HFF-Myc (cell line): ENCODE measurements at places on chromosomes 6 and 20.

DNA sequence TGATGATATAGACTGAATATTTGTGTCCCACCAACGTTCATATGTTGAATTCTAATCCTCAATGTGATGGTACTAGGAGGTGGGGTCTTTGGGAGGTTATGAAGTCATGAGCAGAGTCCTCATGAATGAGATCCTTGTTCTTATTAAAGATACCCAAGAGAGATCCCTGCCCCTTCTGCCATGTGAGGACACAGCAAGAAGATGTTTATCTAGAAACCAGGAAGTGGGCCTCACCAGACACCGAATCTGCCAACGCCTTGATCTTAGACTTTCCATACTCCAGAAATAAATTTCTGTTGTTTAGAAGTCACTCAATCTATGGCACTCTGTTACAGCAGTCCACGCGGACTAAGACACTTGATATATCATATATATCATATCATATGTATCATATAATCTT, 67.7 kb upstream of the GCM1 start:
- DNase-seq: no peak

DNA sequence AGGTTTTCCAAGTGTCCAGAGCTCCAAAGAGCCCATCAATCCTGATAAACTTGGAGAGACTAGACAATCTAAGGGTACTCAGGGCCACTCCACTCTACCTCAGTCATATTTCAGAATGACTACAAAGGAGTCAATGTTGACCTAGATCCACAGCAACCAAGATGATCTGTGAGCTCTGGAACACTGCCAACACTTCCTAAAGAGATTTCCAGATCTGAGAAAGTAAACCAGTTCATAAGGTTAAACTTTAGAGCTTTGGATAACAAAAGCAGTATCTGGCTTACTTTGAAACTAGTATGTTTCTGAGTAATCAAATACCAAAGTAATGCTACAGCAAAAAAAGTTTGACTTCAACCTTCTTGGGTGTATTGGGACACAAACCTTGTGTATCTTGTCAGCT, 122.7 kb downstream of the BTBD9 start:
- no peak for DNase-seq

DNA sequence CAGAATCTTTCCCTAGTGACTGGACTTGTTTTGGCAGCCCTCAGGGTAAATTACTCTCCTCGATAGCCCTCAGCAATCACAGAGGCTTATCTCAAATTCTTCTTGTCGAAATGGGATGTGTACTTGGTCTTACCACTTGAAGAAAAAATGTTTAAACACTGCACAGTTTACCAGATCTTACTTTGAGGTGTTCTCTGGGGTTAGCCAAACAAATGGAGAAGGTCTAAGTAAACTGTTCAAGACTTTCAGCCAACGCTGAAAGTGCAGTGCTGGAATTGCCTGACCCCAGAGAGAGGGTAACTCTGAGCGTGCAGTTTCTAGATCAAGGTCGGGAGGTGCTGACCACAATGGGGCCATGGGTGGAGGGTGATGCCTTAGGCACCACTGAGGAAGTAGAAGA, 39.2 kb downstream of the MYLIP start:
- DNase-seq: no peak

DNA sequence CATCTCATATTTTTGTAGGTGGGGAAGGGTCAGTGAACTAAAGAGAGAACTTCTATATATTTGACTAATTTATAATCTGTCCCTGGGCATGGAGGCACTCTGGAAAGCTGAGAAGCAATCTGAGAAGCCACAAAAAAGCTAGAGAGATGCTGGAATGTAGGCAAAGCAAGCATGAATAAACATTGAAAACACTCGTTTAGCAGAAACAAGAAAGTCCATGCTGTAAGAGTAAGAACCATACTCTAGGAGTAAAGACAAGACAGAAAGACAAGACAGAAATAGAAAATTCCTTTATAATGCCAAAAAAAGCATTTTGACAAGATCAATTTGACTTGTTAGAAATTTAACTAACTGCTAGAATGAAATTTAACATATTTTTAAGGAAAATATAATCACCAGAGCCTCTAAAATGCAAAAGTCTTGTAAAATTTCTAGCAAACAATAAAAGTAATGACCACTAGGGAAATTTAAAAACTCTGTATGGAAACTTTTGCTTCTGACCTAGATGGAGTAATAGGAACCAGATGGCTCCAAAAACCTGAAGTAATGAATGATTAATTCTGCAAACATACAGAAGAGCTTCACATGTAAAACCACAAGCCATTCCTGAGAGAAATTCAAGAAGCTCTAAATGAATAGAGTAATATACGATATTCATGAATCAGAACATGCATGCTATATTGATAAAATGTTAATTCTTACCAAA, 625.7 kb upstream of the PTCHD4 start:
- peak; percentile 55 for DNase-seq

DNA sequence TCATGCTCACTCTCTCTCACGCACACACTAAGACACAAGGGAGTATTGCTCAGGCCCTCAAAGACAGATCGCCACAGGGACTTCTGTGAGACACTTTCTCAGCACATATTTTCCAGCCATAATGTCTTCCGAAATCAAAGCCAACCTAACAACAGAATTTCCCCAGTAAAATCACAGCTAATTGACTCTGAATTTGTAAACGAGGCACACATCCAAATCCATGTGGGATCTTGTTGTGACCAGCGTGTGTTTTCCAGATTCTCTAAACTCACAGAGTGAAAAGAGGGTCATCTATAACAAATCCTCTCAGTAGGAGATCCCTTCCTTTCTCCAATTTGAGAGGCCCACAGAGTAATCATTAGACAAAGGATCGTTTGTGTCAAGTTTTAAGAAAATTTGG, 280.4 kb downstream of the PACRG start:
- no peak for DNase-seq

GRCh38 chr6:35043381-35044130, 97.6 kb downstream of the TCP11 start:
- DNase-seq: no peak

- peak; percentile 45 for DNase-seq
Measured at GRCh38 chr20:8721098-8721497, 347.8 kb upstream of the PLCB4 start.

- no peak for DNase-seq
Measured at GRCh38 chr6:7087066-7087465, 20.7 kb upstream of the RREB1 start.

DNA sequence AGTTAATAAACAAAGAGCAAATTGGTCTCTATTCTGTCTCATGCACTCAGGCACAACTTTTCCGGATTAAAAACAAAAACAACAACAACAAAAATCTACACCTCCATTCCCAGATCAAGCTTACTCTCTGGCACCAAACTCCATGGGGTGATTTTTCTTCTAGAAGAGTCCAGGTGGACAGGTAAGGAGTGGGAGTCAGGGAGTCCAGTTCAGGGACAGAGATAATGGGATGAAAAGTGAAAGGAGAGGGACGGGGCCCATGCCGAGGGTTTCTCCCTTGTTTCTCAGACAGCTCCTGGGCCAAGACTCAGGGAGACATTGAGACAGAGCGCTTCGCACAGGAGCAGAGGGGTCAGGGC, 437 bp upstream of the HLA-A start:
- DNase-seq: no peak

DNA sequence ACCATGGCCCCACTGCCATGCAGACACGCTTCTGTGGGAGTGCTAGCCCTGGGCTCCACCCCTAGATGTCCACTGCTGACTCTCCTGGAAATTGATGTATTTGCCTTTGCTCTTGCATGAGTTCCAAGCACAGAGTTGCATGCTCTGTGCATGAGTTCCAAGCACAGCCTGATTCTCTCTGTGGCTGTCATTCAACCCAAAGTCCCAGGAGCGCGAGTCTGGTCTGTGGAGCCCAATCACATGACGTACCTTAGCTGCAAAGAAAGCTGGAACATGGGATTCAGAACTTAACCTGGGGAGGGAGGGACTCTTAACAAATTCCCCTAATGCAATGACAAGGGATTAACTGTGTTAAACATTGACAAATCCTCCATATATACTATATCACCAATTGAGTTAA, 114.3 kb upstream of the SLC24A3 start:
- DNase-seq: no peak

GRCh38 chr6:28657381-28657768, 131.7 kb downstream of the GPX5 start:
- no peak for DNase-seq

DNA sequence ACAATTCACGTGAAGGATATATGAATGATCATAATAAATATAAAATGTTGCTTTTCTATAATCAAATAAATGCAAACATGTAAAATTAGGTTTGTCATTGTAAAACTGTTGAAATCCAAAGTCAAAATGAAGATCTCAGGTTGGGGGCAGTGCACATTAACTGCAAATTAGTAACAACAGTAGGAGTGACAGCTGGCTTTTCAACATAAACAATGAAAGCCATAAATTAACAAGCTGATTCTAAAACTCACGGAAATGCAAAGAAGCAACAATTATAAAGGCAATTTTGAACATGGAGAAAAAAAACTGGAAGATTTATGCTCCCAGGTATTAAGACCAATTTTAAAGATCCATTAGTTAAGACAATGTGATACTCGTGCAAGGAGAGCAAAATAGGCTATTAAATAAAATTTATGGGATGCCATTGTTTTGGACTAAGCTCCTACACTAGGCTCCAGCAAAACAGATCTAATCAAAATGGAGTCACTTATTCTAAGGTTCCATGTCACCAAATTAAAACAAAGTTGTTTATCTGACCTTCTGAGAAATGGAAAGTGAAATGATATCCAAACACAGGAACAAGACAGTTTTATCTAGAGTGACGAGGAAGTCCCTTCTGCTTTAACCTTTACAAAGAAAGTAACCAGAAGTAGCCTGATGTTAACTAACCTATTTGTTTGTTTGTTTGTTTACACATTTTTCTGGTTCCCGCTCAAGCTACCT, 770.8 kb downstream of the EPHA7 start:
- DNase-seq: no peak

GRCh38 chr20:34999021-34999451, 43.4 kb downstream of the MYH7B start:
- no peak for DNase-seq

DNA sequence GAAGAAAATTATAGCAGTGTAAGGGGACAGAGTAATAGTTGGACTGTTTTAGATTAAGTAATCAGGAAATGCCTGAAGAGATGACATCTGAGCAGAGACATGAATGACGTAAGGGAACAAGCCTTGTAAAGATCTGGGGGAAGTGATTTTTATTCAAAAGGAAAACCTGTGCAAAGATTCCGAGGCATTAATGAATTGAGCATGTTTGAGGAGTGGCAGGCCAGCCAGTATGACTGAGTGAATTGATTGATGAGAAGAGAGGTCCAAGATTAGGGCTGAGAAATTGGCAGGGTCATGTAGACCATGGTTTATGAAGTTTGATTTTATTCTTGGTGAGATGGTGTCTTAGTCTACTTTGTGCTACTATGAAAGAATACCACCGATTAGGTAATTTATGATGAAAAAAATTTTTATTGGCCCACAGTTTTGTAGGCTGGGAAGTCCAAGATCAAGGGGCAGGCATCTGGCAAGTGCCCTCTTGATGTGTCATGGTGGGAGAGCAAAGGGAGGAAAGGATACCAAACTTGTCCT, 95.1 kb downstream of the LIN28B start:
- DNase-seq: no peak

DNA sequence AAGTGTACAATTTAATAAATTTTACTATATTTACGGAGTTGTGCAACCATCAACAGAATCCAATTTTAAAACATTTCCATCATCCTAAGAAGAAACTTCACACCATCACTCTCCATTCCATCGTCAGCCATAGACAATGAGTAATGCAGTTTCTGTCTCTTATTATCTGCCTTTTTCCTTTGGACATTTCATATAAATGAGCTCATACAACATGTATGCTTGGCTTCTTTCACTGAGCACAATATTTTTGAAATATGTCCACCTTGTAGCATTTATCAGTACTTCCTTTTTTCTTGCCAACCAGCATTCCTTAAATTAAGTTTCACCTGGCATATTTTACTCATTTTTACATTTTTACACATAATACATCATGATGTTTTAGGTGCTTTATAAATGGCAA, 22.7 kb upstream of the HIVEP1 start:
- DNase-seq: no peak

DNA sequence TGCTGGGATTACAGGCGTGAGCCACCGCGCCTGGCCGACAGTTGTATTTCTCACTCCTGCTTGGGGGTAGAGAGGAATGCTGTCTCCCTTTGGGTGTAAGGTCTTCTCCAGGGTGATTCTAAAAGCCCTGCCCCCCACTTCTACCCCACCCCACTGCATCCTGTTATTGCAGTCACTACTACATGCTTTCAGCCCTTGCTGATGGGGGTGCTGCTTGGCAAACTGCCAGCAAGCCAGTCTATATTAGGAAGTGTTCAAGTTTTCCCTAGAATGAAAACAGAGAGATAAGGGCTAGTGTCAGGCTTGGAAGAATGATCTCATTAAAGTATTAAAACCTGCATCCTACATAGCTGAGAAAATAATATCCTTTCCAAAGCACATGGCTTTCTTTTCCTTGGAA, 31.3 kb downstream of the TTI1 start:
- DNase-seq: no peak

GRCh38 chr6:33172688-33173534, 19.4 kb downstream of the COL11A2 start:
- DNase-seq: no peak

GRCh38 chr20:3785240-3786125, 1.1 kb downstream of the CENPB start:
- no peak for DNase-seq

GRCh38 chr6:37554480-37554819, 54.8 kb upstream of the CCDC167 start:
- no peak for DNase-seq

GRCh38 chr6:132495604-132496079, 17.3 kb downstream of the STX7 start:
- DNase-seq: no peak

DNA sequence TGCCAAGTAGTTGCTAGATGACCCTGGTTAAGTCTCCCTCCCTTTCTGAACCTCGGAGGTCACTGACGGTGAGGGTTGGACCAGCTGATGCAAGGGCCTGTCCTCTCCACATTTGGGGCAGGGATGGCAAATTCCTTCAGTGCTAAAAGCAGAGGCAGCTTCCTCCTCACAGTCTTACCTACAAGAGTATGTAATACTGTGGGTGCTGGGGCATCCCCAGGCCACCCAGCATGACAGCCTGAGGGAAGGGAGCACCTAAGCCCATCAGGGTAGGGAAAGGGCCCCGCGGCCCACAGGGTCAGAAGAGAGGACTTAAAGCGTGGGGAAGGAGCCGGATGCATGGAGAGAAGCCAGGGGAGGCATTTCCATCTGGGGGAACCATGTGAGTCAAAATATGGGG, 38.0 kb downstream of the TGM3 start:
- no peak for DNase-seq

DNA sequence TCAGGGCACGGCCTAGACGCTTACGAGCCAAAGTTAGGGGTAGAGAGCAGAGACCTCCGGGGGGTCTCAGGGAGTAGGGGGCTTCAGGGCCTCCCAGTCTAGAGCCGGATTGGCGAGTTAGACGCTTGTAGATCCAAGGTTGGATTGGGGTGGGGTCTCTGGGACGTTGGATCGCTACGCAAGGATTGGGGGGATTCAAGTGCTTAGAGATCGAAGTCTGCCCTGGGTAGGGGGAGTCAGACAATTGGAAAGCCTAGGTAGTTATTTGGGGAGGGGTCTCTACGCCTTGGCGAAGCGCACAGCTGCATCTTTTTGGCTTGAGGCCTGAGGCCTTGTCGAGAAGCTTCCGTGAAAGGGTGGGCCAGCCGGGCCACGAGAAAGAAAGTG, 469 bp downstream of the STX16 start:
- DNase-seq: no peak

- DNase-seq: no peak
Measured at GRCh38 chr6:140548366-140548765, 1173.9 kb upstream of the CITED2 start.

- no peak for DNase-seq
Measured at GRCh38 chr20:45842169-45842812, 8.7 kb downstream of the SNX21 start.
